Activated T-helper 1 cell treated with anti-CD3 and anti-CD28 coated beads, Interleukin-12 subunit alpha, Interleukin-12 subunit beta, Interleukin-2, Interleukin-4 antibody, amounts not matched to agents 30 ng/mL and 10 ng/mL and 1 ng/mL, durations not matched to agents 14 hours and 24 hours and 36 hours (primary cell): ENCODE measurements at places on chromosomes 11 and 22.

DNA sequence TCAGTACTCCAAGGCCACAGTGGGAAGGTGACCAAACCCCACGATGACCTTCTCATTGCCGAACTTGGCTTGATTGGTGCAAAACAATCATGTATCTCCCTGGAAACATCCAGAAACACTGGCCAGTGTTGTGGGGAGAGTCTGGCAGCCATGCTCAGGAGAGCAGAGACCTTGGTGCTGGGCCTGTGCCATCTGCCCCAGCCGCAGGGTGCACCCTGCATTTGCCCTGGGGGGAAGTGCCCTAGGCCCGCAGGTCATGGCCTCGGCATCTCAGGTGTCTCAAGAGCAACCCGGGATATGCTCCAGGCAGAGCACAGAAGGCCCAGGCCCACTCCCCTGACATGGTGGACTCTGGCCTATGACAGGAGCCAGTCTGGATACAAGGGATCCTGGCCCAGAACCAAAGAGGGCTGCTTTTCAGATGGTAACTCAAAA lies 23.7 kb downstream of the ARVCF start:
- DNase-seq, result no peak

DNA sequence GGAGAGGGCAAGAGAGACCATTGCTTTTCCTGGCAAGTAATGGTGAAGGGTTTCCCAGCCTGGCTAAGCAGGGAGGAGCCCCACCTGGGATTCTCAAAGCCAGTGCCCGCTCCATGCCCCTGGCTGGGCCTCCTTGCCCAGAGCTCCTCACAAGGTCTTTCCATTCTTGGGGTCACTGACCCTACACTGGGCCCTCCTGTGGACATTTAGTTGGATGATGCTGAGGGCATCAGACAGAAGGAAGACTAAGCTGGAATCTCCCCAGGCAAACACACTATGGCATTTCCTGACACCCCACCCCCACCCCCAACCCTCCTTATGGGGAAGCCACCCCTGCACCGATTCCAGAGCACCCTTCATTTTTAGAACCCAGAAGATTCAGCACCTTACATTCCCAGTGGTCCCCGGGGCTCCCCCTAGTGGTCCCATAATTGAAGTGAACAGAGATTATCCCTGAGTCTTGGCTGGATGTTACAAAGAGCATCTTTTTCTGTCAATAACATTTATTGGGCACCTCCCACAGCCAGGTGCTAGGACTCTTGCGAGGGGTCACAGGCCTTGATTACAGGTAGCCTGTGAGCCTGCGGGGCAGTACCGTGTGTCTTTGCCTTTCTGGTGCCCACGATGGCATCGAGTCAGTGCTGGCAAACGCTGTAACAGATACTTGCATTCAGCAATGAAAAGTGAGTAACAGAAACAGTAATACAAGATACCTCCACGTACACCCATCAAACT lies 548.5 kb downstream of the BUD13 start:
- no peak for DNase-seq

DNA sequence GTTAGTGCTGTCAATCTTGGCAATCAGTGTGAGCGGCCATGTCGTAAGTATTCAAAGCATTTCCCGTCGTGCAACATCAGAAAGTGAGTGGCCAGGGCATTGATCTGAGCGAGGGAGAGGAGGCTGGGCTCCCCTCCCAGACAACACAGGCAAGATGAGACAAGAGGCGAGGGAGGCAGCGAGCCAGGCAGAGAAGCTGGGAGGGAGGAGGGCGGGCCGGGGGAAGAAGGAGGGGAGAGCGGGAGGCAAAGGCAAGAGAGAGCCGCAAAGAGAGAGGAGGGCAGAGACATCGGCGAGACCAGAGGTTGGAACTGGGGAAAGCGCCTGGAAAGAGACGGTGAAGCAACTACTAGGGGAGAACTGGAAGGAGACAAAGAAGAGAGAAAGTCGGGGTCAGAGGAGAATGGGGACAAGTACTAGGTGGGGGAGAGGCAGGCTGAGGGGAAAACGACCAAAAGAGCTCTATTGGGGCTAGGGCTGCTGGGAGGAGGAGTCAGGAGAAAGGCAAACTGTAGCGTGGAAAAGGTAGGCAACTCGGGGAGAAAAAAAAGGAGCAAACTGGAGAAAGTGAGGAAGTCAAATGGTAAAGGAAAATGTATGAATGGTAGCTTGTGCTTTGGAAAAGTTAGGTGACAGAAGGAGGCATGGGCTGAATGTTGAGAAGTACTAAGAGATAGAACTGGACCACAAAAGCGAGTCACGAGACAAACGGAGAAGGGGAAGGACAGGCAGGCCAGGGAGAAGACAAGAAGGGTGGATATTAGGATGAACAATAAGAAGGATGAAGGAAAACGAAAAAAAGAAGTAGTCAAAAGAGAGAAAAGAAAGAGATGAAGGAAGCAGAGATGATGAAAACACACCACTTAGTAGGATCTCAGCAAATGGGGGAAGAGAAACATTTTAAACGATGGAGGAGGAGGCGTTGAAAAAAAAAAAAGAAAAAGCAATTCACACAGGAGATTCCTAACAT lies 130.5 kb upstream of the C11orf58 start:
- DNase-seq, result no peak

- no peak for DNase-seq
These were observed 7.7 kb downstream of the SLC37A2 start for GRCh38 chr11:125070699-125071254.

DNA sequence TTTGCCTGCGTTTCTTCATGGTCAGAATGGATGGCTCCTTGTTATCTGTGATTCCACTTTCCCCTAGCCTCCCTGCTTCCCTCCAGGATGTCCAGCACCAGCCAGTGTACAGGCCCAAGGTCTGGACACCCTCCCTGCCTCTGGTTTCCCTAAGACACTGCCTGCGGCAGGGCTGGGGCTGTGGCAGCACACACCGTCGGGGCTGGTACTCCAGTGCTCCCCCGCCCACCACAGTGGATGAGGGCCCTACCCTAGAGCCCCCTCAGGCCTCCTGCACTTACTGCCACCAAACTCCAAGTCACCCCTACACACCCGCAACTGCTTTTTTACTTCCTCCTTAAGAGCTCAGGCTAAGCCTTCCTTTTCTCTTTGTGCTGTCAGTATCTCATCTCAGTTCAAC lies 28.9 kb downstream of the ZNF214 start:
- DNase-seq, result no peak

GRCh38 chr11:35050541-35050995 lies 88.4 kb upstream of the CD44 start:
- no peak for DNase-seq

DNA sequence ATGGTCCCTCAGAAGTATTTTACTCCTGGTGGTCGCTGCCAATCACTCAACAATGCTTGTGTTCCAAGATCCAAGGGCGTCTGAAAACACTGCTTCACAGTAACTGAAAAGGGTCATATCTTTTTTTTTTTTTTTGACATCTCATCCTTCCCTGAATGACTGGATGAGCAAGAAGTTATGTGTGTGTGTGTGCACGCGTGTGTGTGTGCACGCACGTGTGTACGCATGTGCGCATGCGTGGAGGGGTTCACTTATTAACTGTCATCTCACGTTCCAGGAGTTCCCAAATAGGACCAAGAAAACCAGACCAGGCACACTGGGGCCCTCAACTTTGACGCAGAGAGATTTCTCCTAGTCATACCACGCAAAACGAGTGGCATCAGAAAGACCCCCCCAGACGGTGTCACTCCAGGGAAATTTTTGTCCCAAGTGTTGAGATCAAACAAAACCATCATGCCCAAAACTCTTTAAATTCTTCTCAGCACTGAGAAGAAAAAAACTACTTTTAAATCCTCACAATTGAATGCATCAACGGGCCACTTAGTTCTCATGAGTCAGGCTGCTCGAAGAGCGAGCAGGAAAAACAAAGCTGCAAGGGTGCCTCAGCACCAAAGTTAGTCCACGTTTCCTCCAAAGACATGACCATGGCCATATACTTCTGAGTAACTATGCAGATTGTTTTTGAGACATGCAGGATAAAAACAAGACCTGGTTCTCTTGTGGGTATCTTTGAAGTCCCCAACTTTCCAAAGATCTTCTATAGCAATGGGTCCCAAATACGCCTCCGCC lies 12.9 kb downstream of the MN1 start:
- no peak for DNase-seq

DNA sequence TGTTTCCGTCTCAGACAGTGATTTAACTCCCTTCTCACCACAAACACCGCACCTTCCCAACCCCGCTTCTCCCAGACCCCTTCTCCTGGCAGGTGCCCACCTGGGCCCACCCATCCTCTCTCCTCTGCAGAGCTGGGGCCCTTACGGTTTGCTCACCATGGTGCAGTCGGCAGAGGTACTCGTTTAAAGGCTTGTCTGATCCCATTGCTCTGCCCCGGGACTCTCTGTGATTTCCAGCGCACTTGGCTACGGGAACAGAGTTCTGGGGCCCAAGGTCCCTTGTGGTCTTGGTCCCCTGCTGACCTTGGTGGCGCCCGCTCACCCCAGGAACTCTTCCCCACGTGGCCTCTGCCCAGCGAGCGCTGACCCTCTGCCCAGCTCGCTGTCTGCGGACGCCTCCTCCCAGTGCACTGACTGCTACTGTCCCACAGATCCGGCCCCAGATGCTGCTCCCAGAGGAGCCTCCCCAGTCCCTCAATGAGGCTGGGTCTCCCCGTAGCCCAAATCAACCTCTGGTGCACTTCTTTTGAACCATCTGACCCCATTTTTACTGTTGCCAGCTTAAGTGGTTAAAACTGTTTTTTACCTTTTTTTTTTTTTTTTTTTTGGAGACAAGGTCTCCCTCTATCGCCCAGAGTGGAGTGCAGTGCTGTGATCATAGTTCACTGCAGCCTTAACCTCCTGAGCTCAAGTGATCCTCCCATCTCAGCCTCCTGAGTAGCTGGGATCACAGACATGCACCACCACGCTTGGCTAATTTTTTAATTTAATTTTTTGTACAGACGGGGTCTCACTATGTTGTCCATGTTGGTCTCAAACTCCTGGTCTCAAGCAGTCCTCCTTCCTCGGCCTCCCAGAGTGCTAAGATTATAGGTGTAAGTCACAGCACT lies 21.3 kb upstream of the CTSD start:
- DNase-seq, result no peak

GRCh38 chr11:80321786-80322185 lies 881.0 kb upstream of the TENM4 start:
- no peak for DNase-seq

DNA sequence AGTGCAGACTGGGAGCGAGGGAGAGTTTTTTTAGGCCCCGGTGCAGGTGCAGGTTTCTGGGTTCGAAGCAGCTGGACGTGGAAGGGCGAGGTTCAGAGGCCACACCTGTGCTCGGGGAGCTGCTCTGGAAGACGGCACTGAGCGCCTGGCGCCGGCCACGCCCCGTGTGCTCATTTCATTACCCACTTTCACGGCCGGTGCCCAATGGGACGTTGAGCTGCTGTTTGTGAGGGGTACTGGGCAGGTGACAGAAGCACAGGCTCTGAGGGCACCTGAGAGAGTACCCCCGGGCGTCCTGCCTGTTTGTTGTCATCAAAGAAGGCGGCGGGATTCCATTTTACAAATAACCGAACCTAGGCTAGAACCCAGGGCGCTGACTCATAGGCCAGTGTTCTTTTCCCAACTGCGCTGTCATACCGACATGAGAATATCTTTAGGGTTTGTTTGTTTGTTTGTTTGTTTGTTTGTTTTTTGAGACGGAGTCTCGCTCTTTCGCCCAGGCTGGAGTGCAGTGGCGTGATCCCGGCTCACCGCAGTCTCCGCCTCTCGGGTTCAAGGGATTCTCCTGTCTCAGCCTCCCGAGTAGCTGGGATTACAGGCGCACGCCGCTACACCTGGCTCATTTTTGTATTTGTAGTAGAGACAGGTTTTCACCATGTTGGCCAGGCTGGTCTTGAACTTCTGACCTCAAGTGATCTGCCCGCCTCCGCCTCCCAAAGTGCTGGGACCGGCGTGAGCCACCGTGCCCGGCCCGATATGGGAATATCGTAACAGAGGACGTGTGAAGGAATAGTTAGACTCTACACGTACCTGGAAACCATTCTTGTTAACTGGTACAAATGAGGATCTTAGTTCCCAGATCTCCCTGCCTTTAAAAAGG lies 16.6 kb upstream of the SPTBN2 start:
- peak; percentile 34 for DNase-seq

GRCh38 chr11:133943950-133944698 lies 12.6 kb downstream of the IGSF9B start:
- no peak for DNase-seq

GRCh38 chr22:28016781-28017557 lies 97.9 kb upstream of the PITPNB start:
- DNase-seq, result no peak

- no peak for DNase-seq
These were observed 43.8 kb upstream of the API5 start for GRCh38 chr11:43267856-43268580.

DNA sequence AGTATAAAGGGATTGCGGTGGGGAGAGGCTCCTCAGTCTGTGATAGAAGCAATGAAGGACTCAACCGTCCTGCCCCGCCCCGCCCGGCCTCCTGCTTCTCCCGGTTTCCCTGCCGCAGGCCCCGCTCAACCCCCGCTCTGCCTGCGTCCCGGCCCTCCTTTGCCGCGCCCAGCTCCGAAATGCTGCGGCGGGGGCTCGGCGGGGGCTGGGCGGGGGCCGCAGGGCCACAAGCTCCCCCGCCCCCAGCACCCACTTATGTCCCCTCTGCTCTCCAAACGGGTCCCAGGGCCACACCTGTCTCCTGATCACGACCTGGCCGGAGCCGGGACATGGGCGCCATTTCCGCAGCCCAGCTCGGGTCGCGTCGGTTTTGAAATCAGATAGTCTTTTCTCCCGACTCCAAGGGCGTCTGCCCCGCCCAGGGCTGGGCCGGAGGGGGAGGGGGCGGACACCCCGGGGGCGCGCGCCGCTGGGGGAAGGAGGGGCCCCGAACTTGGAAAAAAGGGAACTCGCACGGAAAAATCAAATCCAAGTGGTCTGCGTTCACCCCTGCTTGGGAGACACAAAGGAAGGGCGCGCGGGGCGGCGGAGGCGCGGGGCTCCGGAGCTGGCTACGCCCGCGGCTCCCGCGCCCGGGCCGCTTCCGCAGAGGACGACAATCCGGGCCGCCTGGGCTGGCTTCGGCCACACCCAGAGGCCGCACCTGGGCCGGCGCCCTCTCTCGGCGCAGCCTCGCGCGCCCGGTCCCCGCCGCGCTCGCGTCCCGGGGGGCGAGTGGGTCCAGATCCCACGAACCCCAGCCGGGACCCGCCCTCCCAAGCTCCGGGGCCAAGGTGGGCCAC lies 70.6 kb upstream of the EP300 start:
- DNase-seq, result peak; percentile 46

DNA sequence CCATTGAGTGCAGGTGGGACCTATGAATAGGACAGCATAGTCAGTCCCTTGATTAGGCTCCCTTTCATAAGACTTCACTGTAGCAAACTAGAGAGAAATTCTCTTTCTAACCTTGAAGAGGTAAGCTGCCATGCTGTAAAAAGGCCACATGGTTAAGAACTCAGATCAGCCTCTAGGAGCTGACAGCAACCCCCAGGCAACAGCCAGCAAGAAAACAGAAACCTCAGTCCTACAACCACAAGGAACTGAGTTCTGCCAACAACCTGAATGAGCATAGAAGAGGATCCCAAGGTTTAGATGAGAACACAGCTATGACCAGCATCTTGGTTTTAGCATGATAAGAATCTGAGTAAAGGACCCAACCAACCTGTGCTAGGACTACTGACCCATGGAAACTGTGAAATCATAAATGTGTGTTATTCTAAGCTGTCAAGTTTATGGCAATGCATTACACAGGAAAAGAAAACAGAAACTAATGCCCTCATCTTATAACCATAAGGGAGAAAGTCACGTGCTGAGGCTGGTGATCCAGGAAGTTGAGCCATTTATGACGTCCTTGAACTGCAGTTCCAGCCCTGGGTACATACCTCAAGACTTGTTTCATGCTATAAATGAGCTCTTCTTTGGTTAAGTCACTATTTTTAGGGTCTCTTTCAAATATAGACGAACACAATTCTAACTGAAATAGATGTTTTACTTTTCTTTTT lies 43.3 kb downstream of the RAB38 start:
- DNase-seq, result no peak

GRCh38 chr11:77266766-77267165 lies 34.7 kb downstream of the GDPD4 start:
- DNase-seq, result no peak
